Smooth muscle cell of the coronary artery (primary cell): ENCODE measurements at places on chromosomes 16 and 17. TPM values are rescaled to one million over a fixed set of nuclear protein-coding genes. Genes with fewer than 3 reads are reported as not detected.

FOXO3B gene
- 2.7 and 3.8 TPM in 2 replicates for total RNA-seq

TSPAN10 gene
- total RNA-seq, result 0.30 and 2.0 TPM in 2 replicates

NGFR gene
- 0.60 and 1.5 TPM in 2 replicates for total RNA-seq

TBC1D26 gene
- total RNA-seq, result under 0.01 and 0.08 TPM in 2 replicates

NPIPB13 gene
- total RNA-seq, result 0.68 and 1.5 TPM in 2 replicates

TBC1D3I gene
- total RNA-seq, result 0.08 TPM in 1 of 2 replicates, not detected in the other

GNAO1 gene
- 0.12 TPM in 1 of 2 replicates, not detected in the other for total RNA-seq

SMPD3 gene
- total RNA-seq, result not detected in 2 replicates
